ENCODE measurements at places on chromosomes 4 and X.

DNA sequence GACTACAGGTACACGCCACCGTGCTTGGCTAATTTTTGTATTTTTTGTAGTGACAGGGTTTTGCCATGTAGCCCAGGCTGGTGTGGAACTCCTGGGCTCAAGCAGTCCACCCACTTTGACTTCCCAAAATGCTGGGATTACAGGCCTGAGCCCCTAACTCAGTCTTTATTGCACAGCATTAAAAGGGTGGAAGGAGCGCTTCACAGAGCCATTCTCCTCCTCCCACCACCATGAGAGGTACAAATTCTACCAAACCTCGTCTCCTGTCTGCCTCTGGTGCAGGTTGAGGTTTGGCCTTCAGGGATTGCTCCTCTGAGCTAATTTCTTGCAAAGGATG lies 52.3 kb downstream of the TLR10 start:
- DNase-seq, result no peak

- DNase-seq, result no peak
Observed at GRCh38 chr4:154416190-154416547, 75.4 kb downstream of the DCHS2 start.

DNA sequence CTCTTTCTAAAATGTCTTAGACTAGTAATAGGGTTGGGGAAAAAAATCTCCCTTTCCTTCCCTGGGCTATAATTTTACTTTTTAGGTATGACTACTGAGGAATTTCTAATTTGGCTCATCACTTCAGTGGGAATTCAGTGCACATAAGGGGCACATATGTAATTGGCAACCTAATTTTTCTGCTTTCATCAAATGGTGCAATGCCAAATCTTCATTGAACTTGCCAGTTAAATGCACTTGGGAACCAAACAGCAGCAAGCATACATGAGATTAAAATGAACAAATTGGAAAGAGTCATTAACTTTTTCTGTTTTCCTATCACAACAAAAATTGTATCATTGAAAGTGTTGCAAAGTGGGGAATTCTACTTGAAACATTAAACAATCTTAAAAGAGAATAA lies 2.9 kb upstream of the CCSER1 start:
- no peak for DNase-seq

- DNase-seq, result no peak
Observed at GRCh38 chr4:109359040-109359646, 56.7 kb upstream of the COL25A1 start.

DNA sequence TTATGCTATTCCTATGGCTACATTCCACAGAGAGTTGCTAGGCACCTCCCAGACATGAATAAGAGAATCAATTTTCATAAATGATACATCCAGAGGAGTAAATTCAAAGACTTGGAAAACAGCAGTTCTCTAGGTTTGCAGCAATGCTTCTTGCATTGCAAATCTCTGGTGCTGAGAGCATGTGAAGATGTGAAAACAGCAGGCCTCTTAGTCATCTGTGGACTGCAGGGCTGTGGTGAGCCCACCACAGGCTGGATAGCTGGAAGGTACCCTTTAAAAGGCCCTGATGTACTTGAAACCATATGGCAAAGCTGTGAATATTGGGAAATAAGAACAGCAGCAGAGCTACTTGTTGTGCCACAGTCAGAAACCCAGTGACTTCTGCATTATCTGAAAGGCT lies 2135.9 kb downstream of the ARAP2 start:
- no peak for DNase-seq
